Psoas muscle (tissue), 8 donors: ENCODE measurements at places on chromosomes 12 and 14.

GRCh38 chr14:105021656-105022275 lies 883 bp upstream of the CDCA4 start:
- no peak for DNase-seq

- no peak for DNase-seq
These were observed 165.9 kb downstream of the MIPOL1 start for GRCh38 chr14:37363661-37364060.

GRCh38 chr12:111471236-111471635 lies 65.5 kb downstream of the SH2B3 start:
- no peak for DNase-seq

DNA sequence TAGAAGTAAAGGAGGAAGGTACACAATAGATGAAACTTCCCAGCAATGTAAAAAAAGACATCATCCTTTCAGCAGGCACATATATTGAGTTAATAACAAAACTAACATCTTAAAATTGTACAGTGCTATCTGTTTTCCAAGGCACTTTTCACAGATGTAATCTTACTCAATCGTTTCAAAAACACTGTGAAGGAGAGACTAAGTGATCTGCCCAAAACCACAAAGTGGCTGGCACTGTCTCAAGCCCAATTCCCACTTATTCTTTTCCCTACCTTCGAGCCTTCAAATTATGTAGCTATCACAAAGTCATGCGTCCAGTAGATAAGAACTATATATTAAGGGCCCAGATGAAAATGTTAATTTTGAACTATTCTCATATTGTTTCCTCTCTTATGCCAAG lies 193.6 kb upstream of the RASSF8 start:
- DNase-seq: no peak

DNA sequence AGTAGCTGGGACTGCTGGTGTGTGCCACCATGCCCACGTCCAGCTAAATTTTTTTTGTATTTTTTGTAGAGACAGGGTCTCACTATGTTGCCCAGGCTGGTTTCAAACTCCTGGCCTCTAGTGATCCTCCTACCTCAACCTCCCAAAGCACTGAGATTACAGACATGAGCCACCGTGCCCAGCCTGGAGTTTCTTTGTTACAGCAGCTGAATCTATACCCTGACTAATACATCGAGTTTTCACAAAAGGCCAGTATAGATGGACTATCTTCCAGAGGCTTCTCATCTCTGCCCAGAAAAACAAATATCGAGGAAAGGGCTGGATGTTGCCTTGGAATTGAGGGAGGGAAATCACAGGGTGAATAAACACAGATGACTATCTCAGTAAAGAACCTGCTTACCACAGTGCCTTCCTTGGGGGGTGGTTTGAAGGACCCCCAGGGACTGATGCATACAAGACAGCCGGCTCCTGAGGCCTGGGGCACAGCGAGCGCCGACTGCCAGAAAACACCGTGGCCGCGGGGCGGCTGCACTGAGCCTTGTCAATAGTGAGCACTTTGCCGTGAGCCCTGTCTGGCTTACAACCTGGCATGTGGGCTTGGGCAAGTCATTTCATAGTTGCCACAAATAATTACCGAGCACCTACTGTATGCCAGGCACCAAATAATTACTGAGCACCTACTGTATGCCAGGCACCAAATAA lies 111.9 kb downstream of the SCARB1 start:
- no peak for DNase-seq

DNA sequence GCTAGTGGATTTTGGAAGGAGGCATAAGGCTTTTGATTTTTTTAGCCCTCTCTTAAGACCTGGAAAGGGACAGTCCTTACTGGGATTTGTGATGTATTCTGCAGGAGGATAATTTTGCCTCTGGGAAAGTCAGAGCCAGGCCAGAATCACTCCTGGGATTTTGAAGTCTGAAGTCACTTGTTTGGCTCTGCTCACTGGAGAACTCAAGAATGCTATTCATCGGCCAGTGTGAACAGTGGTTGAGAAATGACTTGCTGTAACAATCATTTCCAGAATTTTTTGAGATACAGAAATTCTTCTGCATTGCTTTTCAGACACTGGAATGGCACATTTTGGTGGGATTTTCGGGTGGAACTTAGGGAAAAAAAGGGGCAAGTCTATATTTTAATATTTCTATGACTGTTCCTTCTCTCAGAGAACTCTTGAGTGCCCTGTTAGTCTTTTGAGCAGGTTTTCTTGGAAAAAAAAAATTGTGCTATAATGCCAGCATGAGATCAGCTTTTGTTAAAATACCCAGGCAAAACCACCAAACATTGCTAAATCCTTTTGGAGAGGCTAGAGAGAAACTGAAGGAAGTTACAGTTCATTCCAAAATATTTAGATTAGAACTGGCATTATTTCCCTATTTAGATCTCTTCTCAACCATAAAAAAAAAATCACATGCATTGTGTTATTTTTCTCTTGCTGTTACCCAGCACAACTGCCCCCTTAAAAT lies 26.1 kb upstream of the BHLHE41 start:
- no peak for DNase-seq

DNA sequence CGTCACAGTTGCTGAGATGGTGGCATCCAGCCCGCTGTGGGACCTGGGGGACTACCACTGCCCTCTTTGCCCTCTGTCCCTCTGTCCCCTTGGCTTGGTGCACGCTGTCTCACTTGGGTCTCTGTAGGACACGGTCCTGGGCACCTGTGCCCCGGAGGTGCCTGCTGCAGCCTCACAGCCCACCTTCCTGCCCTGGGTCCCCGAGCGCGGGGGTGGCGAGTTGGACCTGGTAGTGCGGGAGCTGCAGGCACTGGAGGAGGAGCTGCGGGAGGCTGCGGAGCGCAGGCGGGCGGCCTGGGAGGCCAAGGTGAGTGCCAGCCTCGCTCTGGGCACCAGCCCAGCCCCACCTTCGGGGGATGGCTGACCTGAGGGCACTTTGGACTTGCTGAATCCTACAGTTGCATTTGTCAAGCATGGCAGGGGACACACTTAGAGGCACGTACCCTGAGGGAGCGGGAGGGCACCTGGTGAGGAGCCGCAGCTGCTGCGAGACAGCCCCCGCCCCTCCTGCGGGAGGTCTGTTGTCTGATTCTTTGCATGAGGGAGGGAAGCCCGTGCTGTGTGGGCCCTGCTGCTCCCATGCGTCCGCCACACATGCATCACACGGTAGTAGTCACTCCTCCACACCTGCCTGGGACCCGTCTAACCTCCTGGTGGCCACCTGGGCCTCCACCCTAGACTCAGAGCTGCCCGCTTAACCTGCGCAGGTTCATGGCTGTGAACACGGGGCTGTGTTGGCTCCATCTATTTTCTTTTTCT lies 6.8 kb downstream of the TEDC1 start:
- DNase-seq: peak; percentile 52

- DNase-seq: no peak
These were observed 186.7 kb upstream of the NEDD1 start for GRCh38 chr12:96720363-96720705.

DNA sequence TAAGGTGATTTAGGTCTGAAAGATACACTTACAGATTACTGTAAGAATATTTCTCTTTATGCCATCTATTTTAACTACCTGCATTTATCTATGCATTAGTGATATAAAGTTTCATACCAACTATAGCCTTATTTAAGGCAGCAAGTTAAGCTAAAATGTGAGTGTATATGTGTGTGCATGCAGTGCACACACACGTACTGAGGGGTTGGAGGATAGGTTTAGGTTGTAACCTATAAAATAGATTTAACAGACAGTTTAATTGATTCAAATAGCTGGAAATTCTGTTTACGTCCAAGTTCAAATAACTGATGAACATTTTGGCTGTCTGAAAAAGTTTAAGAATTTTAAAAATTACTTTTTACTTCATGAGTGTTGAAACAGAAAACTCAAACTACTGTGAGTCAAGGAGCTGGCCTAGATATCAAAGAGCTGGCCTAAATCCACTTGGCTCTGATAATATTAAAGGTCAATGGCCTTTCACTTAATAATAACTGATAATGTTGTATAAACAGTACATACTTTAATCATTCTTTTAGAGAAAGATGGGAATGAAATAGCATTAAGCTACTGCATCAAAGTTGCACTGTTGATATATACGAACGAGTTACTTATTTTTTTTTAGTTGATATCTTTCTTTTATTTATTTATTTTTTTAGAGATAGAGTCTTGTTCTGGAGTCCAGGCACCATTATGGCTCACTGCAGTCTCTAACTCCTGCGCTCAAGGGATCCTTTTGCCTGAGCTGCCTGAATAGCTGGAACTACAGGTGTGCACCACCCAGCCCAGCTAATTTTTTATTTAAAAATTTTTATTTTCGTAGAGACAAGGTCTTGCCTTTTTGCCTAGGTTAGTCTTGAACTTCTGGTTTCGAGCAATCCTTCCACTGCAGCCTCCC lies 13.8 kb upstream of the KCNJ8 start:
- no peak for DNase-seq

DNA sequence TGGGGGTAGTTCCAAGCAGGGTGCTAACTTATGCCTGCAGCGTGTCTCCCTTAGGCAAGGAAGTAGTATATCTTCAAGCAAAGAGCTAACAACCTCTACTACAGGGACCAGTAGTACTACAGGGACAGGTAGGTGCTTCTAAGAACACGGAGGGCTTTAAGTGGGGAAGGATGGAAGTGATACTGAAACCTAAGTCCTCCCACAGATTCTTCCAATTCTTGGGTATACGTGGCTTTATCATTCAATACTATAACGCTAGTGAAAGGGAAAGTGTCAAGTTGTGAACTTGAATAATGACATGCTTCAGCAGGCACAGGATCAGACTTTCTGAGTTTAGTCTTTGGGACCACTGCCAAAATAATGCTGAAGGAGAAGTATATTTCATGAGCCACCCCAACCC lies 241.7 kb downstream of the CEP128 start:
- no peak for DNase-seq

GRCh38 chr14:52080808-52081755 lies 12.2 kb upstream of the NID2 start:
- no peak for DNase-seq

GRCh38 chr12:88706286-88706685 lies 126.0 kb upstream of the KITLG start:
- no peak for DNase-seq

DNA sequence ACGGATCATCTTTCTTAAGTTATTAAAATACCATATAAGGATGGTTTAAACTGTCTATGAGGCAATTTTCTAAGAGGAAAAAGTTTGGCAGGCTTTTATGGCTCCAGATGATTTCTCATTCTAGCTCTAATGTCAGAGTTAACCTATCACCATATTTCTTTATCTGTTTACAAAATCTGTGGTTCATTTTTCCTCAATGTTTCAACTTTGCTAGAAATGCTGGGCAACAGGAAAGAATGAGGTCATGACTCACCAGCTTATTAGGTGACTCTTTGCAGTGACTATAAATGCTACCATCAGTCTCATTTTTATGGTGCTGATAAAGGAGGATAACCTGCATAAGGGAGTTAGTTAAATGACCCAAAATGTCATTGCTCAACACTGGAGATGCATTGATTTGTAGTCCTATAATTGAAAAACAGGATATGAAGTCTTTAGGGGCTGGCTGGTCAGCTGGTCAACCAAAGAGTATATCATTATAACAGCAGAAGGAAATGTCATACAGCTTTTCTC lies 45.3 kb upstream of the RAP1B start:
- no peak for DNase-seq

DNA sequence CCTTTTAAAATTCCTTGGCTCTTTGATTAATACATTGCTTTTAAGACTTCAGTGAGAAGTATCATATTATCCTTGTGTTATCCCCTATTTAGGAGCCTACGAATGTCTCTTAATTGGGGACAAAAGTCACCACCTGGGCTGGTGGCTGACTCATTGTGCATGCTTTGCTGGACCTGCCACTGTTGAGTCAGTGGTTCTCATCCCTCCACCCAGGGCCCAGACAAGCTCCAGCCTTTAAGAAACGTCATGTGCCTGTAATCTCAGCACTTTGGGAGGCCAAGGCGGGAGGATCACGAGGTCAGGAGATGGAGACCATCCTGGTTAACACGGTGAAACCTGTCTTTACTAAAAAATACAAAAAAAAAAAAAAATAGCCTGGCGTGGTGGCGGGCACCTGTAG lies 57.9 kb downstream of the OTX2 start:
- DNase-seq: no peak

DNA sequence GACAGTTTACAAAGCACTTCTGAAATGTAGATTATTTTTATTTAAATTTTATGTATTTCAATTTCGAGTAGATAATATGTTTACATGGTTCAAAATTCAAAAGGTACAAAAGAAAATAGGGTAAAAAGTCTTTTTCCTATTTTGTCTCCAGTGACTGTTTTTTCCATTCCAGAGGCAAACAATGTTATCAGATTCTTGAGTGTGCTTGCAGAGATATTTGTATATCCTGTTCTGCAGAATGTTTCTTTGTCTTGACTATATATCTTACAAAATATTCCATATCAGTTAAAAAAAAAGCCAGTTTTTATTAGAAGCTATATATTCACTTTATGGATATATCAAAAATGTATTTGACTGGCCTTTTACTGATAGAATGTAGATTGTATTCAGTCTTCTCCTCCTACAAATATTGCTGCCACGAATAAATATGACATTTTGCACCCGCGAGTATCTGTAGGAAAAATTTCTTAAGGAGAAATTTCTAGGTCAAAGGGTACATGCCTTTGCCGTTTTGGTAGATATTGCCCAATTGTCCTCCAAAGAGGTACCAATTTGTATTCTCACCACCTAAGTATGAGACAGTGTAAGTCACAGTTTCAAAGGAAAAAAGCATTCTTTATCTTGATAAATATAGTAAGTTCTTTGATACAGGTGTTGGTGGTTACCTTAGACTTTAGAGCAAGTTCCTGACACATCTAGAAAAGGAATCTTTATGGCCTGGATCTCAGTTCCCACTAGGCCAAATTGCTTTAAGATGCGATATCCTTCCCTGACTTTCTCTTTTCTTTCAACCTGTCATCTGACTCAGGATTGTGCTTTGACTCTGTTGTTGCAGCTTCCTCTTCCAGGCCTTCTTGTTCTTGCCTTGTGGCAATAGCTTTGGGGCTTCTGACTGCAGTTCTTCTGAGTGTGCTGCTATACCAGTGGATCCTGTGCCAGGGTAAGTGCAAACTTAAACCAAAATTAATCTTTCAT lies 2.3 kb downstream of the KLRG1 start:
- no peak for DNase-seq

GRCh38 chr12:19972325-19973288 lies 395.7 kb upstream of the PDE3A start:
- no peak for DNase-seq
